Mesothelial cell of epicardium (in vitro differentiated cells): ENCODE measurements at places on chromosomes 2 and 18. TPM values are rescaled to one million over a fixed set of nuclear protein-coding genes. Genes with fewer than 3 reads are reported as not detected.
A peak's percentile ranks its signal among the peaks of the same experiment; 100 is the strongest.

GRCh38 chr2:9226458-9227380, 20.1 kb downstream of the ASAP2 start:
- no peak overlapping the region for H3K4me3 ChIP-seq
- no peaks in the 10 kb centered on the region for H3K36me3 ChIP-seq
- no peak overlapping the region for H3K27ac ChIP-seq

DNA sequence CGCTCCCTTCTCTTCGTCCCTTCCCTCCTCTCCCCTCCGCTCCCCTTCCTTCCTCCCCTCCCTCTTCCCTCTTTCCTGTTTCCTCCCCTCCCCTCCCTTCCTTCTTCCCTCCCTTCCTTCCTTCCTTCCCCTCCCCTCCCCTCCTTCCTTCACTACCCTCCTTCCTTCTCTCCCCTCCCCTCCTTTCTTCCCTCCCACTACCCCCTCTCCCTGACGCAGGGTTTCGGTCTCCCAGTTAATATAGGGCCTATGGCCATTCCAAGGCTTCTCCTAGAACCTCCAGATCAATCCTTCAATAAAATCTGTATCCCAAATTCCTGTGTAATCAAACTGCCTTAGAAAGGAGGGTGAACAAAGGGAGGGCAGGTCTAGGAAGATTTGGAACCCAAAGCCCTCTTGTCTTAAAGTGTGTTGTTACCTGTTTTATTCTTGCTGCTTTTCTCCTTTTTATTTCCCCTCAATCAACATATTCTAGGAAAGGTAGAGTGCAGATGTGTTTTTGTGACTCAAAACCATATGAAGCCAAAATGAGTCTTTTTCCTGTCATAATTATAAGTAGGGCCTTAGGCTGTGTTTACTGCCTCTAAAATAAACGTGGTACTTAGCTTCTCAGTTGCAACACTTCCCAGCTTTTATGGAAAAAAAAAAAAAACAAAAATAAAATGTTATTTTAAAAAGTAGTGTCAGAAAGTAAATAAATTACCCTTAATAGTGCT, 53.7 kb downstream of the GPD2 start:
- no peaks in the 10 kb centered on the region for H3K4me1 ChIP-seq
- H3K4me3 ChIP-seq = no peak overlapping the region
- DNase-seq = no peak
- no peaks in the 10 kb centered on the region for H3K27me3 ChIP-seq
- H3K27ac ChIP-seq = no peak overlapping the region

- no peaks in the 10 kb centered on the region for H3K27me3 ChIP-seq
- H3K27ac ChIP-seq = peak overlapping the region; percentile 74
- no peak for DNase-seq
- H3K4me3 ChIP-seq = no peak overlapping the region
Measured at GRCh38 chr18:12838178-12838634, 45.8 kb downstream of the PTPN2 start.

GRCh38 chr2:37638973-37639372, 32.5 kb downstream of the CDC42EP3 start:
- no peak overlapping the region for H3K4me3 ChIP-seq
- peaks cover 6% of the 10 kb centered on the region for H3K27me3 ChIP-seq
- peaks cover 14% of the 10 kb centered on the region for H3K36me3 ChIP-seq

Gene RBM43
- 7.1 to 7.3 TPM (median 7.2 TPM) in 3 replicates for total RNA-seq

GRCh38 chr2:760001-760400, 82.8 kb upstream of the TMEM18 start:
- no peak overlapping the region for H3K4me3 ChIP-seq
- DNase-seq = no peak
- no peaks in the 10 kb centered on the region for H3K36me3 ChIP-seq
- peaks cover 32% of the 10 kb centered on the region for H3K4me1 ChIP-seq
- no peaks in the 10 kb centered on the region for H3K27me3 ChIP-seq

DNA sequence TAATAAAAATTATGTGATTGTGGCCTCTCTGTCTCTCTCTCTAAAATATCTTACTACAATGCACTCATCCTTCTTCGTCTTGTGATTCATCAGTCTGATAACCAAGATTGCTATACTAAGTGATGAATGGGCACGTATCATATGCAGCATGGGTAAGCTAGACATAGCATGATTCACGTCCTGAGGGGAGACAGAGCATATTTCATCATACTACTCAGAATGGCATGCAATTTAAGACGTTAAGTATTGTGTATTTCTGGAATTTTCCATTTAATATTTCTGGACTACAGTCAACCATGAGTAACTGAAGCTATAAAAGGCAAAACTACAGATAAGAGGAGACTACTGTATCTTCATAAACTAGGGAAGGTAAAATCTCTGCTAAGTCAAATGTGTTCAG, 97.0 kb upstream of the CD226 start:
- DNase-seq = no peak
- peaks cover 3% of the 10 kb centered on the region for H3K36me3 ChIP-seq
- no peak overlapping the region for H3K27ac ChIP-seq
- no peaks in the 10 kb centered on the region for H3K27me3 ChIP-seq

DNA sequence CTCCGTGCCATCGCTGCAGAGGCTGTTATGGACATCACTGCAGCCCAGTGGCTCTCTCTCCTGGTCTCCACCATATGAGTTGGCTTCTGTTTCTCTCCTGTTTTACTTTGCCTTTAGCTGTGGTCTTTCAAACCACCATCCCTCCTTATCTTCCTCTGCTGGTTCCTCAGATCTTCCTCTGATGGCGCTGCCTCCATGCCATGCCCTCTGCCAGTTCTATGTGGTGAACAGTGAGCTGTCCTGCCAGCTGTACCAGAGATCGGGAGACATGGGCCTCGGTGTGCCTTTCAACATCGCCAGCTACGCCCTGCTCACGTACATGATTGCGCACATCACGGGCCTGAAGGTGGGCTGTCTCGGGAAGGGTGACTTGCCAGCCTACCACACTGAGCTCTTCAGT, 13.1 kb downstream of the TYMS start:
- no peaks in the 10 kb centered on the region for H3K27me3 ChIP-seq
- H3K27ac ChIP-seq = no peak overlapping the region
- H3K36me3 ChIP-seq = peaks cover 48% of the 10 kb centered on the region
- H3K4me3 ChIP-seq = no peak overlapping the region

DNA sequence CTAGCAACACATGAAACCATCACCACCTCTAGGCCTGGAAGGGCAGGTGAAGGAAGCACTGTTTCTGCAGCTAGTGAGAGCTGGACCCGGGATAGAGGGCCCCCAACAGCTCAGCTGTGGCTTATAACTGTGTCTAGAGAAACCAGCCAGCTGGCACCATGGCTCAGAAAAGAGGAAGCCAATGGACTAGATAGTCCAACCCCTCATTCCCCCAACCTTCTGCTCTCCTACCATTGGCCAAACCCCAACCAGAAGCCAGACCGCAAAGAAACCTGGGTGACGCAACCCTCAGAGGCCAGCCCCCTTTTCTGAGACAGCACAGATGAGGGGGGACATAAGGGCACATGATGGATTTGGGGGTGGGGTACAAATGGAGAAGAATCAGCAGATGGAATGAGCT, 24.3 kb downstream of the SMYD1 start:
- H3K36me3 ChIP-seq = no peaks in the 10 kb centered on the region
- H3K27me3 ChIP-seq = peaks cover 8% of the 10 kb centered on the region
- no peaks in the 10 kb centered on the region for H3K4me1 ChIP-seq
- H3K4me3 ChIP-seq = no peak overlapping the region
- DNase-seq = no peak

Gene FNDC4
- total RNA-seq = 8.1 to 8.4 TPM (median 8.4 TPM) in 3 replicates

DNA sequence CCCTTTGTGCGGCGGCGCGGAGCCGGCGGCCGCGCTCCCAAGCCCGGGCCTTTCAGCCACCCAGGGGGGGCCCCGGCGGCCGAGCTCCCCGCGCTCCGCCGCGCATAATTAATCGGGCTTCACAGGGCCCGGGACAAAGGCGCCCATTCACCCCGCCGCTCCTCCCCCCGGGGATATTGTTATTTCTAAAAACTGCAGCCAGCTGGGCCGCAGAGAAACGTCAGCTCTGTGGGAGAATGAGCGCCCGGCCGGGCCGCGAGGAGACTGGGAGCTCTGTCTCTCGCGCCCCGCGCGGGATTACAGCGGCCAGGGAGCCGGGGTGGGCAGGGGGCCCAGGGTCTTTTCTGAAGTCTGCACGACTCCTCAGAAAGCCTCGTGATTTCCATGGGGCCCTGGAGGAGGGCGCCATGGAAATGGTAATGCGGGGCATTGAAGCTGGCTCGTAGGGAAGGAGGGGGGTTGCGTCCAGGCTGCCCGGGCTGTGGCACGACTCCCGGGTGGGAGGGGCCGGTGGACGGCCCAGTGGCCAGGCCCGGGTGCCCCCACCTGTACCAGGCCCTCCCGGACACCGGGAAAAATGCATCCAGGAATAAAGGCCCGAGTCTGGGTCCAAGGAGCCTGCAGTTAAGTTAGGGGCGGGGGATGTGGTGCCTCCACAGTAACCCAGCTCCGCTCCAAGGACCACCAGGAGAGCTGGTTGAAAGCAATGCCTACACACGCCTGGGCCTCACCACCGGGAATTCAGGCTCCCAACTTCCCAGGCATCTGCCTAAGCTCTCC, 125.3 kb downstream of the ZFP36L2 start:
- H3K4me3 ChIP-seq = peak overlapping the region; percentile 55
- DNase-seq = peak; percentile 51
- H3K27ac ChIP-seq = peak overlapping the region; percentile 56
- H3K36me3 ChIP-seq = peaks cover 13% of the 10 kb centered on the region
- H3K4me1 ChIP-seq = peaks cover 31% of the 10 kb centered on the region

Gene SERPINB10
- not detected in 3 replicates for total RNA-seq

Gene CXCR2
- 0.31 to 0.83 TPM (median 0.32 TPM) in 3 replicates for total RNA-seq

- H3K4me3 ChIP-seq = no peak overlapping the region
- H3K36me3 ChIP-seq = peaks cover 14% of the 10 kb centered on the region
- no peaks in the 10 kb centered on the region for H3K27me3 ChIP-seq
- peaks cover 4% of the 10 kb centered on the region for H3K4me1 ChIP-seq
- H3K27ac ChIP-seq = no peak overlapping the region
Measured at GRCh38 chr2:212991120-212991519, 160.3 kb downstream of the IKZF2 start.

DNA sequence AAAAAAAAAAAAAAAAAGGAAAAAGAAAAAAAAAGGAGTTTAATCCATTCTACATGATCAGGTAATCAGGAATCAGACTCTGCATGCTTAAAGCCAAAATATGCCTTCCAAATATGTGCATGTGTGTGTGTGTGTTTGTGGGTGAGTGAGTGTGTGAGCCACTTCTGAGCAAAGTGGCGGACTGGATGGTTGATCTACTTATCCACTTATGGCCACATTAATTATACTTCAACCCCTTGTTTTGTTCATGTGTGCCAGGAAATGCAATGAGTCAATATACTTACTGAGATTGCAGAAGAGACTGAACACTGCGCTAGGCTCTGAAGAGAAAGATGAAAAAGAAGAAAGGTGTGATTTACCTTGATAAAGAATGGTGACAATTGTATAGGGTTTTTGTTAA, 586.5 kb upstream of the NXPH2 start:
- DNase-seq = no peak
- no peaks in the 10 kb centered on the region for H3K27me3 ChIP-seq
- peaks cover 3% of the 10 kb centered on the region for H3K4me1 ChIP-seq
- H3K4me3 ChIP-seq = no peak overlapping the region
- H3K36me3 ChIP-seq = no peaks in the 10 kb centered on the region

GRCh38 chr2:205827809-205828365, 145.6 kb downstream of the NRP2 start:
- peaks cover 15% of the 10 kb centered on the region for H3K4me1 ChIP-seq
- H3K36me3 ChIP-seq = peaks cover 2% of the 10 kb centered on the region
- H3K4me3 ChIP-seq = no peak overlapping the region
- DNase-seq = no peak
- H3K27me3 ChIP-seq = no peaks in the 10 kb centered on the region

- no peak overlapping the region for H3K4me3 ChIP-seq
- DNase-seq = no peak
- H3K36me3 ChIP-seq = peaks cover 9% of the 10 kb centered on the region
- H3K4me1 ChIP-seq = peaks cover 51% of the 10 kb centered on the region
- peak overlapping the region; percentile 90 for H3K27ac ChIP-seq
Measured at GRCh38 chr2:189152483-189152882, 27.1 kb downstream of the COL5A2 start.

Gene ERFE
- 0.50 to 0.85 TPM (median 0.66 TPM) in 3 replicates for total RNA-seq

Gene TCF23
- total RNA-seq = 0.04 TPM in 1 of 3 replicates, not detected in the others

- H3K4me1 ChIP-seq = no peaks in the 10 kb centered on the region
- no peak overlapping the region for H3K27ac ChIP-seq
- H3K27me3 ChIP-seq = peaks cover 96% of the 10 kb centered on the region
- no peak overlapping the region for H3K4me3 ChIP-seq
- DNase-seq = no peak
Measured at GRCh38 chr2:113263546-113263945, 15.2 kb downstream of the PAX8 start.

Gene AFF3
- 14.4 to 15.6 TPM (median 14.7 TPM) in 3 replicates for total RNA-seq

DNA sequence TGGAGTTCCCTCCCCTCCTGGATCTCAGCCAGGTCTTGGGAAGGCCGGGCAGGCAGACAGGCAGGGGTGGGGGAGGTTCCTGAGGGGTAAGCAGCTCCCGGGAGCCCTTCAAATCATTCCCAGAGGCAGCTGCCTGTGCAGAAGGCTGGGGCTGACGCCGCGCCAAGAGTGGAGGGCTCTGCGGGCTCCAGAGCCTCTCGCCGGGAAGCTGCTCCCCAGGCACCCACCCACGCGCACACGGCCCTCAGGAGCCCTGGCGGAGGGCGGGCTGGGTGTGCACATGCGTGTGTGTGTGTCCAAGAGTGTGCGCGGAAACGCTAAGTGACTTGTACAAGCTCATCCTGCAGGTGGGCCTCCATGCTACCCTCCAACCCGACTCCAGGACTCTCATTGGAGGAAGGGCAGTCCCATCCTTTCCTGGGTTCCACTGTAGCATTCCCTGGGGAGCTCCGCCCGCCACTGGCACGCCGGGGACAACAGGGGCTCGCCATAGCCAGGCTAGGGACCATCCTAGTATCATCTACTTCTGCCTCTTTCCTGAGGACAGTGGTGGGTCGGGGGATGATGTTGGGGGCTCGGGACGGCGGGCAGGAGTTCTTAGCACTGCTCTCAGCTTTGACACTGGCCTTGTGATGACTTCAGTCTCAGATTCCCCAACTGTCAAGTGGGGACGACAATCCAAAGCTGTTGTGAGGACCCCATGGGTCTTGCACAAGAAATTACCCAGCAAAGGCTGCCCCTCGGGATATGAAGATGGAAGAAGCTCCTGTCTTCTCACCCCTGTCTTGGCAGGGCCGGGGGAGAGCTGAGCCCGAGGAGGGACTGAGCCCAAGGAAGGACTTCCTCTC, 50.3 kb downstream of the INHBB start:
- H3K4me3 ChIP-seq = no peak overlapping the region
- peak; percentile 60 for DNase-seq
- H3K4me1 ChIP-seq = peaks cover 10% of the 10 kb centered on the region
- no peaks in the 10 kb centered on the region for H3K36me3 ChIP-seq
- H3K27ac ChIP-seq = no peak overlapping the region

DNA sequence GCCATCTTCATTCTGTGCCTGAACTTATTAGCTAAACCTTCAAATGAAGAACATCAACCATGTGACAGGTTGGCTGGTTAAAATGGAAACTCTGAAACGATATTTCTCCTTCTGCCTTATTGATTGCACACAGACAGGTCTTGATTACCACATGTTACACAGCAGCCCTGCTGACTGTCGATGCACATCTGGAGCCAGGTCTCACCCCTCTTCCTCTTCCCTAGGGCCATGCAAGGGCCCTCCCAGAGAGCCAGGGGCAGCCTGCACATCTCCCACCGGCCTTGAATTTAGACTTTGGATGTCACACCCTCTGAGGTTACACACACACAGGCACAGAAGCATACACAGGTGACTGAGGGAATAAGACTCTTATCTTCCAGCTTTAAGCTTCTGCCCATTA, 45.1 kb downstream of the TMEM178A start:
- no peak overlapping the region for H3K4me3 ChIP-seq
- H3K27ac ChIP-seq = no peak overlapping the region
- no peaks in the 10 kb centered on the region for H3K27me3 ChIP-seq
- H3K4me1 ChIP-seq = peaks cover 25% of the 10 kb centered on the region
